GM13976 (cell line): ENCODE measurements at places on chromosomes 4 and X.

- DNase-seq = no peak
These were observed 210.4 kb upstream of the ARX start for GRCh38 chrX:25226151-25226550.

GRCh38 chr4:168883513-168883912 lies 126.5 kb downstream of the CBR4 start:
- no peak for DNase-seq

DNA sequence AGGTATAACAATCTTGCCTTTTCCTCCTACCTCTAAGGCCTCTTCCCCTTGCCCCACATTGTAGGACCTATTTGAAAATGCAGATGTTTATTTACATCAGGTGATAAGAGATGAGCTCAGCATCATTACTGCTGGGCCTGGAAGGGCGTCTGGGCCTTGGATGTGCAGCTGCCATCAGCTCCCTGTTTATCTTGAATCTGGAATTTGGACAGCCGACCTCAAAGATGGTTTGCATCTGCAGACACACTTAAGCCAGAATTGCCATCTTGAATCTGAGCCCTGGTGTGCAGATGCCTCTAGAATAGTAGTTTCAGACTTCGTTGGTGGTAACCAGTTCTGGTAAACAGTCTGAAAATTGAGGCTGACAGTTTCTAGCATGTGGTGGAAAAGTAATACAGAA lies 59.0 kb downstream of the FAM193A start:
- DNase-seq = no peak

- no peak for DNase-seq
These were observed 35.1 kb downstream of the TSPAN5 start for GRCh38 chr4:98623126-98623802.

DNA sequence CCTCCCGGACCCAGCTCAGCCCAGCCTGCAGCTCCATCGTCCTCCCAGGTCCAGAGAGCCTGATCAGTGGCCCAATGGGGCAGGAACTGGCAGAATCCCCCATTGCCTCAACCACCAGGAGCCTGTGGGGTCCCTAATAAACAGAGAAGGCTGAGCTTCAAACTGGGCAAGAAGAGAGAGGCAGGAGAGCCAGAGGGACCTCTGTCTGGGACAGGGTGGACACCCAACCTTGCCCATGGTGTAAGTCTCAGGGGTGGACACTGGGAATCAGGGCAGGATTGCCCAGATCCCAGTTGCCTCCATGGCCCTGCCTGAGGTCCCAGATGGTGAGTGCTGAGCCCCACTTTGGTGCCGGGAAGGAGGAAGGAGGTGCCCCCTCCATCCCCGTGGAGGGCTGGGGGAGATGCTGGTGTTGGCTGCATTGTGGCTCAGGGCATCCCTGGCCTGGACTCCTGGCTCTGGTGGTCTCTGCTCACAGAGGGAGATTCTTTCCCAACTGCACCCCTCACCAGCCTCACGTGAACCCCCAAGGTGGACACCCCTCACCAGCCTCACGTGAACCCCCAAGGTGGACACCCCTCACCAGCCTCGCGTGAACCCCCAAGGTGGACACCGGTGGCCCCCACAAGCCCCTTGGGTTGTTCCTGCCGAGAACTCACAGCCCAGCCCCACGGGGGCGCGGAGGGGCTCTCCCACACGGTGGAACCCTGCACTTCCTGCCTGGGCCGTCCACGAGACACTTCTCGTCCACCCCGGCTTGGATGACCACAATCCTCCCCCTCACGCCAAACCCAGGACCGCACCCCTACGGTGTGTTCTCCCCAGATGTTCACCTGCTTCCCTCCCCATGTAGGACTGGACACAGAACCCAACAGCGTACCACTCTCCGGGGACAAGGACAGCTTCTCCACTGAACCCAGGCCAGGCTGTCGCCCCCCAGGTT lies 5.4 kb downstream of the CPLX1 start:
- DNase-seq = no peak
